ENCODE measurements at places on chromosomes 4 and X. TPM values are rescaled to one million over a fixed set of nuclear protein-coding genes. Genes with fewer than 3 reads are reported as not detected.

The RAI2 gene
- 5.4 TPM for total RNA-seq

DNA sequence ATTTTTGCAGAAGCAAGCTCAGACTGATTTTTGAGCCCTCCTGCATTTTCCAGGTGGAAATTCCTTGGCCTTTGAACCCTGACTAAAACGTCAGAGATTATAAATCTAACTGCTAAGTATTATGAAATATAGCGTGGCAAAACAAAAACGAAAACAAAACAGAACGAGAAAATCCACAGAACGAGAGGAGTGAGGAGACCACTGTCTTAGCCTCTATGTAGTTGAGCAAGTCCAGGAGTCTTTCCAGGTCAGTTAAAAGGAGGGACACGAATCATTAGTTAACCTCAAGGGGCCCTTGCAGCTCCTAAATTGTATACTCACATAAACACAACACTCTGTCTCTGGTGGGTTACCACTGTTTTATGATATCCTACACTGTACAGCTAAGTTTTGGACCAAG, 80.2 kb downstream of the SYNPO2 start:
- no peak for DNase-seq

The LUZP4 gene
- not detected for total RNA-seq

GRCh38 chr4:70337886-70338420, 3.2 kb downstream of the CABS1 start:
- DNase-seq = no peak

DNA sequence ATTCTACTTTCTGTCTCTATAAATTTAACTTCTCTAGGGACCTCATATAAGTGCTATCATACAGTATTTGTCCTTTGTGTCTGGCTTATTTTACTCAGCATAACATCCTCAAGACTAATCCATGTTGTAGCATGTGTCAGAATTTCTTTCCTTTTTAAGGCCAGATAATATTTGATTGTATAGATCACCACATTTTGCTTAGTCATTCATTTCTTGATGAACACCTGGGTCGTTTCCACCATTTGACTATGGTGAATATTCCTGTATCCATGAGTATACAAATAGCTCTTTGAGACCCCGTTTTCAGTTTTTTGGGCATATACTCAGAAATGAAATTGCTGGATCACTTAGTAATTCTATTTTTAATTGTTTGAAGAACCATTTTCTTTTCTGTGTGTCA, 12.0 kb downstream of the CNGA2 start:
- DNase-seq = no peak

GRCh38 chr4:123806056-123806455, 409.5 kb downstream of the SPRY1 start:
- DNase-seq = no peak

DNA sequence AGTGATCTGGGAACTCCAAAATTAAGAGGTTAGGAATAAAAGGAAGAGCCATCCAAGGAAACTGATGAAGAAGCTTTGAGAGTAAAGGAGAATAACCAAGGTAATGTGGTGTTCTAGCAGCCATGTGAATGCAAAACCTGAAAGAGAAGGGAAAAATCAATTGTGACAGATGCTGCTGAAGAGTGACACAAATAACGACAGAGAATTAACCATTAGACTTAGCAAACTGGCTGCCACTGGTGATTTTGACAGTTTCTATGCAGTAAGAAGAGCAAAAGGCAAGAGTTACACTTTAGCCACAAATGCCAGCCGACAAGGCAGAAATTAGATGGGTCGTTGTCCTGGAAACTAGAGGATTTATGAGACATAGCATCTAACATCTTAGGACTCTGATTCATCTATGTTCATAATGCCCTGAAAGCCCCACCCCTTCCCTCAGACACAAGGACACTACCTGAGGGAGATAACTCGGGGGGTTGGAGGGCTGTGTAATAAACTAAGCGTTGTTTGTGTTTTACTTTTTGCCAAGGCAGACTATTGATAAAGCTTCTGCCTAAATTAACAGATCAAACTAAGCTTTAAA, 13.0 kb upstream of the TMEM144 start:
- DNase-seq = no peak

The KANTR gene
- total RNA-seq = 42.1 TPM

DNA sequence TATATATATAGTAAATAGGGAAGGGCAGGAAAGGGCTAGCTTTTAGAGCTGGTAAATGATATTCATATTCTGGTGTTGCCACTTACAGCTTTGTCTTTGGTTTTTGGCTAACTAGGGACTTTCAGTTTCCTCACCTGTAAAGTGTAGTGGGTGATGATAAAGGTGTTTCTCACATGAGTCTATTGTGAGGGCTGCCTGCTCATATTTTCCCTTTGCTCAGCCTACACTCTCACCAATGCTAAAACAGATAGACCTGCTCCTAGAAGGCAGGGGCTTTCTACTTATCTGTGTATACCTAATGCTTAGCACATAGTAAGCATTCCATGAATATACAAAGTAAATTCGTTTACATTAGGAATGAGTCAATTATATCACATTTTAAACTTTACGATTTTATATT, 137.2 kb upstream of the HS3ST1 start:
- no peak for DNase-seq

DNA sequence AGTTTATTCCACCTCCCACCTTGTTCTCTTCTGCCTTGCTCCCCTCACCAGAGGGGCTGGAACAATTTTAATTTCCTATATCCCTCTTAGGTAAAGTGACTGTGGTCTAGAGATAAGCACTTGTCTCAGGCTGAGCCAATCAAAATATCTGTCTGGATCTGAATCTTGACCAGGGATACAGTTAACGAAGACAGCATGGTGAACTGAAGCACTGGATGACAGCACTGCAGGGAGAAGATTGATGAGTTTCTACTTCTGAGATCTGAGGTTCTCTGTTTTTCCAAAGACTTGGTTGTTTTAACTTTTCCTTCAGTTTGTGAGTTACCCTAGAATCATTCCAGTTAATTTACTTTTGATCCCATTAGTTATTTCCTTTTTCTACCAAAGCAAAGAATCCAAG, 13.2 kb downstream of the GNPDA2 start:
- DNase-seq = no peak

GRCh38 chr4:96164814-96165351, 325.0 kb downstream of the PDHA2 start:
- DNase-seq = no peak

DNA sequence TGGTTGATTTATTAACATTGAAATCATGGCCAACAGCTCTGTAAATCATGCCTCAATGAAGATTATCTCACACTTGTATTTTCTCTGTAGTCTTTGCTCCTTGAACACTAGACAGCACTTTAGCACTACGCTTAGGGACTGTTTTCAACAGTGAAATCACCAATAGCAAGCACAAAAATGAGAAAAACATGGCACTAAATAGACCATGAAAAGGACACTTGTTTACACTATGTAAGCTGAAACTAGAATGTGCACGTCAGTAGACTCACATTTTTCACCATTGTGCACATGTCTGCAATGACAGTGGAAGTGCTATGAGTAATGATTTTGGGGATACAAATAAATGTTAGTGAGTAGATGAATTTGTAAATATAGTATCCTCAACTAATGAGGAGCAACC, 3.1 kb downstream of the BMP2K start:
- DNase-seq = no peak

DNA sequence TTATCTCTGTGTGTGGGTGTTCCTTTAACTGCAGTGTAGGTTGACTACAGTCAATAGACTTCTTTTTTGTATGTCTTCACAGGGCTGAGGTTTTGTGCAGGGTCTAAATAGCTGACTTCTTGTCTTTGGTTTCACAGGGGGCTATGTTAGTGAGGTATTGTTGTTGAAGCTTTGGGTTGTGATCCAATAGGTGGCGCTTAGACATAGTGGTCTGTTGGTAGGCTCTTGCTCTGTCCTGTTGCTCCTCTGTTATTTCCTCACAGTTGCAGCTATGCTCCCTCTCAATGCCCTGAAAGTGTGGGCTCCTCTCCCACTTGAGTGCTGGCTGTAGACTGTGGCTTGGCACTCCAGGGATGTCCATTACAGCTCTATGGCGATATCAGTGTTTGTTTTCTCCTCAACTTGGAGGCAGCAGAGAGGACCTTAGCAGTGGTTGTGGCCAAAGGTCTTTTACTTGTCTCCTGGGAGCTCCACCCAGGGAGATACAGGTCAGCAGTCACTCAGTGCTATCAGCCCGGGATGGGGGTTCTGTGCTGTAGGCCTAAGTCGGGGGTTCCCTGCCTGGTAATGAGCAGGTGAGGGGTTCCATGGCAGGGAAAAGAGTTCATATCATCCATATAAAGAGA, 14.0 kb downstream of the POF1B start:
- DNase-seq = peak; percentile 60

GRCh38 chr4:182647646-182648300, 269.4 kb downstream of the DCTD start:
- no peak for DNase-seq

GRCh38 chr4:1356181-1356998, 9.4 kb downstream of the UVSSA start:
- DNase-seq = peak; percentile 82

DNA sequence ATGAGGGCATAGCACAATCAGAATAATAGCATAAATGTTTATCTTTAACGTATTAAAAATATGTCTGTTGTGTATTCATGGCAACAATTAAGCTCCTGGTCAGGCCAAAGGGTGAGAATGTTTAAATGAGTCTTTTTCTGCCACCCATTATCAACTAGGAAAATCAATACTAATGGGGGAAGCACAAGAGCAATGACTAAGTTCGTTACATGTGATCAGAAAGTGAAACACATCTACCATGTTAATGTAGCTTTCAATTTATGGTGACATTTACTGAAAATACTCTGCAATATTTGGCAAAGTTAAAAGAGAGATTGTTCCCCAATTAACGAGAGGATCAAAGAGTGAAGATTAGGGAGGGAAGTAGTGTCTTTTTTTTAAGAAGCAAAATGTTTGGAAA, 143.7 kb downstream of the NAA11 start:
- DNase-seq = no peak

GRCh38 chr4:4606321-4606720, 64.5 kb upstream of the STX18 start:
- no peak for DNase-seq

DNA sequence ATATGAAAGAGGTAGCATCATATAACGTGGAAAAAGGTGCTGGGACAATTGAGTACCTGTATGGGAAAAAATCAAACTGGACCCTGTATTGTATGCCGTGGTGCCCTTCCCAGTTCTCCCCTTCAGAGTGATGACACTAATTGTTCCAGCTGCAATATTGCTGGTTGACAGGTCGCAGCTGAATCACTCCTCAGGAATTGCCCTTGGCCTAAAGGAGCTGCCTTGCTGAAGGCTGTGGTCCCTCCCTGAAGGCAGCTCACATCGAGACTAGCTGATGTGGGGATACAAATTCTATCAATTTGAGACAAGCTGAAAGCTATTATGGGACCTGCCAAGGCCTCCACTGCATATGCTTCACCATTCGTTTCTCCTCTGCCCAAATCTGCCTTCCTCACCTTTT, 39.3 kb upstream of the CXCL8 start:
- no peak for DNase-seq

DNA sequence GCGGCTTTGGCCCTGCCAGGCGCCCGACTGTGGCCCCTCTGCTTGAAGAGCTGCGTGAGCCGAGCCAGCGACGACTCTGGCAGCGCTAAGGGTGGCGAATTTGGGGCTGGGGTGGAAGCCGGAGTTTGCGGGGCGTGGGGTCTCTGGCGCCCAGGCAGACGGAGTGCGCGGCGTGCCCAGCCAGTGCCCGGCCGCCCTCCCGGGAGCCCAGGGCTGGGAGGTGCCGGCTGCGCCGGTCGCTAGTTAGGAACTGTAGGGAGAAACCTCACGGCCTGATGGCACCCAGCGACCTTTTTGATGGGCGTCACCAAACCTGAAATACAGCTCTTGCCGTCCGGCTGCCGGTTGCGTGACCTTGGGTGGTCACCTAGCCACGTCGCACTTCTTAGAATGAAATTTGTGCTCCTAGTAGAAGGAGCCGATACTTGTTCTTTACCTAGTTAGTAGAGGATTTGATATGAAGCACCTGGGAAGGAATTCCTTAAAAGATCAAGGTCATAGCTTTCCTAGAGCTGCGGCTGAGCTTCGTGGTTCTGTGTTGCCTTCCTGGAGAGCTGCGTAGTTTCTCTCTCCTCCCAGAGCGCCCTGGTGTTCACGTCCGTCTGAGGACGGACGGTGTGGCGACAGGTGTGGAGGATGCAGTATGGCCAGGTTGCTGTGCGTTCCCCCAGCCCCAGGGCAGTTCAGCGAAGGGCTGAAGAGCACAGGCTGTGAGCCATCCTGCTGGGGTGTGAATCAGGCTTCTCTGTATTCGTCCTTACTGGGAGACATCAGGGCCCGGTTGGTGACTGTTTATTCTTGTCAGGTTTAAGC, 680 bp downstream of the MAEA start:
- DNase-seq = peak; percentile 67

The TEX11 gene
- total RNA-seq = not detected

- DNase-seq = no peak
Measured at GRCh38 chr4:33477715-33478114, 2757.5 kb downstream of the PCDH7 start.

DNA sequence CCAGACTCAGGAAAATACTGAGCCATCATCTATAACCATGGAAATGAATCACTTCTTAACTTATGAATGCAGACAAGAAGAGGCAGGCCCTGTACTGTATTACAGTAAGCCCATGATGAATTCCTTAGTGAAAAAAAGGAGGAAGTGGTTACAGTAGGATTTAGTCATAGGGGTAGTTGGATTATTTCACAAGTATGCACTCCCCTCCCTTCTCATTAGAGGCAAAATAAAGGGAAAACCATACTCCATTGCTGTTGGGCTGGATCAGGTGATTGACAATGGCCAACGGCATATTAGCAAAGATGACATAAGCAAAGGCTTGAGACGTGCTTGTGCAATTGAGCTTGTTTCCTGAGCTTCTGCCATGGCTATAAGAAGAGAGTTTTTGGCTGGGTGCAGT, 181.1 kb upstream of the PRPS2 start:
- DNase-seq = no peak

- DNase-seq = no peak
Measured at GRCh38 chrX:88977835-88978234, 230.8 kb downstream of the CPXCR1 start.

DNA sequence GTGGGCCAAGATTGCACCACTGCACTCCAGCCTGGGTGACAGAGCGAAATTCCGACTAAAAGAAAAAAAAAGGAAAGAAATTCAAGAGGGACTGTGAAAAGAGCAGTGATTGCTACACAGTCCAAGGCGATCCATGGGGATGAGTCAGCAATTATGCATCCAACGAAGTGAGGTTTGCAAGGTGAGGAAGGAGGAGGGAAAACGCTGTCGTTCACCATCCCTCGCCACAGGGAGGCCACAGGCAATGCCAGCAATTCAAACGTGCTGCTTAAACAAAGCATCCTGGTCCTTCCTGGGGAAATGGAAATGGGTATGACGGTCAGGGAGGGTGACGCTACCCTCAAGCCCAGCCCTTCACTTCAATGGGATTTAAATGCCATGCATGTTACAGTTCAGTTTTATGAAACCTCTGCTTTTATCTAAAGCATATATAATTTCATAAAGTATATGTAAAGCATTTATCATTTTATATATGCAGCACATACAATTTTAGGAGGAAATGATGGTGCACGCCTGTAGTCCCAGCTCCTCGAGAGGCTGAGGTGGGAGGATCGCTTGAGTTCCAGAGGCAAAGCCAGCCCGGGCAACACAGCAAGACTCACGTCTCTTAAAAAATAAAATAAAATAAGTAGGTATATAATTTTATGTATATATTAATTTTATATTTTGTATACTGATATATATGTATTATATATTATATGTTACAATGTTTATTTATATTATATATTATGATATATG, 108.7 kb downstream of the DHRSX start:
- no peak for DNase-seq

The EMD gene
- total RNA-seq = 21.7 TPM

GRCh38 chr4:173509036-173510001, 20.7 kb downstream of the HAND2 start:
- no peak for DNase-seq
